ENCODE measurements at places on chromosomes 13 and 19. TPM values are rescaled to one million over a fixed set of nuclear protein-coding genes. Genes with fewer than 3 reads are reported as not detected.

The POP4 gene
- 99.1 TPM for total RNA-seq

The MEIOSIN gene
- not detected for total RNA-seq

The TMEM238 gene
- 13.6 TPM for total RNA-seq

DNA sequence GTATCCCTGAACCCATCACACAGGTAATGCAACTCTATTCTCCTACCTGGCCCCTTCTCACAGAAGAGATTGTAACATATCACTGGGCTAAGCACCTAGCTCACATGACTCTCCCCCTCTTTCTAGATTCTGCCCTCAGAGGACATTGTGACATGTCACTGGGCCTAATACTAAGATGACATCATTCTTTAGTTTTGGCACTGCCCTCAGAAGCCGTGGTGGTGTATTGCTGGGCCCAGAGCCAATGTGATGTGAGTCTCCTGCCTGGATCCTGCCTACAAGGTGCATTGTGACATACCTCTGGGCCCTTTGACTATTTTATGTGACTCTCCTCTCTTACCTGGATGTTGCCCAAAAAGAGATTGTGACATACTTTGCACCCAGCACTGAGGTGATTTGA, 21.4 kb upstream of the ZNF730 start:
- no peaks in the 10 kb centered on the region for H3K4me1 ChIP-seq
- no peaks in the 10 kb centered on the region for H3K36me3 ChIP-seq
- H3K27me3 ChIP-seq, result no peaks in the 10 kb centered on the region
- DNase-seq, result no peak

GRCh38 chr19:30679789-30680188, 307.6 kb downstream of the ZNF536 start:
- no peaks in the 10 kb centered on the region for H3K36me3 ChIP-seq
- H3K4me3 ChIP-seq, result no peak overlapping the region
- H3K27ac ChIP-seq, result no peak overlapping the region
- H3K27me3 ChIP-seq, result no peaks in the 10 kb centered on the region
- DNase-seq, result no peak

All from naive thymus-derived CD4-positive, alpha-beta T cell (primary cell).